ENCODE measurements at places on chromosomes 11 and 22. TPM values are rescaled to one million over a fixed set of nuclear protein-coding genes. Genes with fewer than 3 reads are reported as not detected.
A peak's percentile ranks its signal among the peaks of the same experiment; 100 is the strongest.

- no peak for DNase-seq
These were observed 117.8 kb downstream of the ST3GAL4 start for GRCh38 chr11:126473269-126473668.

GRCh38 chr11:130313383-130314183 lies 1.1 kb downstream of the ZBTB44 start:
- no peak for DNase-seq

DNA sequence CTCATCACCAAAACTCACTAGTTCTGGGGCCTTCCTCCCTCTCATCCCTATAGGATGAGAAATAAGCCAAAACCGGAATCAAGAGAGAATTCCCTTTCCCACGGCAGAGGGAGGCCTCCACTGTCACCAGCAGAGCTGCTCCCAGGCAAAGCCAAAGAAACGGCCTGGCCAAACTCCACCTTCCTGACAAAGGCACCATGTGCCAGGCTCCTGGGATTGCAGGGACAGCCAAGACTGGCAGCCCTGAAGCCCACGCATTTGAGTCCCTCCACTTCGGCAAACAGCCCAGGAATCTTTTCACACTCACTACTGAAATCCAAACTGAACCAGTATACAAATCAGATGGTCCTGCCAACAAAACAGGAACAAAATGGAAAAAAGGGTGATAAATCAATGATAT lies 6.1 kb downstream of the SMCO4 start:
- DNase-seq: peak; percentile 39

GRCh38 chr22:29626497-29627195 lies 23.2 kb downstream of the NF2 start:
- DNase-seq: no peak

GRCh38 chr11:117098269-117099232 lies at the start of gene SIK3:
Gene SIK3, minus strand, starts transcription at chr11:117098428. Its CDS starts 13 bp downstream, at chr11:117098415.
- peak; percentile 99 for DNase-seq

DNA sequence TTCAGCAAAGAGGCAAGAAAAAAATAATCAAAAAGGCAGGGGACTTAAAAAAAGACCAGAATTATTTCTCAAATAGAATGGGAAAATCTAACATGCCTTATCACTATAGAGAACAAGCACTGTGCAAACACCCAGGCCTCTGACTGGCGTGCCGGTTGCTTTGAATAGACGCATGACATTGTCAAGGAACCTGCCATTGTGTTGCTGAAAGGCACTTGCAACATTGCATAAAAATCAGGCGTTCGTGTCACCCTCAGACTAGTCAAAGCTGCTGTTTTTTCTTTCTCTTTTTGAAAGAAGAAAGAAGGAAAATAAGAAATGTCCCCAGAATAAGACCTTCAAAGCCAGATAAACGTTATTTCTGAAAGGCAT lies 549.3 kb upstream of the CADM1 start:
- DNase-seq: no peak

DNA sequence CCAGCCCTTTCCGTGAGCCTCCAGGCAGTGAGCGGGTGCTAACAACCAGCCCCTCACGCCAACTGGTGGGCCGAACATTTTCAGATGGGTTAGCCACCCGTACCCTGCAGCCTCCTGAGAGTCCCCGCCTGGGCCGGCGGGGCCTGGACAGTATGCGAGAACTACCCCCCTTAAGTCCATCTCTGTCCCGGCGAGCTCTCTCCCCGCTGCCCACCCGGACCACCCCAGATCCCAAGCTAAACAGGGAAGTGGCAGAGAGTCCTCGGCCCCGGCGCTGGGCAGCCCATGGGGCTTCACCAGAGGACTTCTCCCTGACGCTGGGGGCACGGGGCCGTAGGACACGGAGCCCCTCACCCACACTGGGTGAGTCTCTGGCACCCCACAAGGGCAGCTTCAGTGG lies 20.6 kb downstream of the PHLDB1 start:
- no peak for DNase-seq

DNA sequence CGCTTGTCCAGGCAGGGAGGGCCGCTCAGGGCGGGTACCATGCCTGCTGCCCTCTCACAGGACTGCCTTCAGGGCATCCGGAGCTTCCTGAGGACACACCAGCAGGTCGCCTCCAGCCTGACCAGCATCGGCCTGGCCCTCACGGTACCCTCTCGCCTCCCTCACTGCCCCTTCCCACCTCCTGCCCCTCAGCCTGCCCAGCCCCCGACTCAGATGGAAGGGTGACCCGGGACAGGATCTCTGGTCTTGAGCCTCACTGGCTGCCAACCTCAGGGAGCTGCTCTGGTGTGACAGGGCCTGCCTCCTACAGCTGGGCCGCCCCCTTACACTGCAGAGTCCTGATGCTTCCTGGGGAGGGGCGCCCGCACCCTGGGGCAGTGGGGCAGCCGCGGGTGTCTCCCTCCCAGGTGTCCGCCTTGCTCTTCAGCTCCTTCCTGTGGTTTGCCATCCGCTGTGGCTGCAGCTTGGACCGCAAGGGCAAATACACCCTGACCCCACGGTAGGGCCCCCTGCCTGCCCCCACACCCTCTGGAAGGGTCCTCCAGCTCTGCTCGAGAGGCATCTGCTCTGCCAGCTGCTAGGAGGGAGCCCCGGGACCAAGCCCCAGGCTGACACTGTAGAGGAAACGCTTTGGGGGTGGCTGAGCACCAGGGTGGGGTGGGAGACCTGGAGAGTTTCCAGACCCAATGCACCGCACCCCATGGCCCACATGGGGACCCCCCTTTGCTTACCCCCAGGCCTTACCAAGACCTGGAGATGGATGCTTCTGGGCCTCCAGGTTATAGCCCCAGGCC lies 14.6 kb downstream of the TSPAN32 start:
- no peak for DNase-seq

GRCh38 chr11:22730319-22730718 lies 63.9 kb downstream of the GAS2 start:
- DNase-seq: no peak

PATE4 gene
- total RNA-seq: not detected

OVOL1 gene
- total RNA-seq: under 0.01 TPM

C1QTNF5 gene
- 2.4 TPM for total RNA-seq

HBE1 gene
- total RNA-seq: 15.1 TPM

LRRC55 gene
- total RNA-seq: 15.9 TPM

RTN4R gene
- 10.2 TPM for total RNA-seq

APOA1 gene
- not detected for total RNA-seq

LRRC74B gene
- under 0.01 TPM for total RNA-seq

OR52I2 gene
- total RNA-seq: not detected

CRYAB gene
- 6.5 TPM for total RNA-seq

NXPE2 gene
- total RNA-seq: 0.82 TPM

Measured in frontal cortex (tissue), 4 donors.